Astrocyte (in vitro differentiated cells and primary cell): ENCODE measurements at places on chromosomes 4 and X.

GRCh38 chrX:13836575-13836974, 19.7 kb upstream of the GPM6B start:
- DNase-seq, result peak; percentile 41

GRCh38 chrX:9482408-9482807, 17.6 kb downstream of the TBL1X start:
- no peak for DNase-seq

GRCh38 chr4:40414673-40415072, 79.5 kb downstream of the CHRNA9 start:
- DNase-seq, result no peak

GRCh38 chr4:75046641-75047040, 113.7 kb downstream of the PARM1 start:
- DNase-seq, result no peak

- DNase-seq, result no peak
Observed at GRCh38 chr4:74638689-74639088, 155.6 kb downstream of the BTC start.

- no peak for DNase-seq
Observed at GRCh38 chr4:156241896-156242295, 288.2 kb upstream of the CTSO start.

DNA sequence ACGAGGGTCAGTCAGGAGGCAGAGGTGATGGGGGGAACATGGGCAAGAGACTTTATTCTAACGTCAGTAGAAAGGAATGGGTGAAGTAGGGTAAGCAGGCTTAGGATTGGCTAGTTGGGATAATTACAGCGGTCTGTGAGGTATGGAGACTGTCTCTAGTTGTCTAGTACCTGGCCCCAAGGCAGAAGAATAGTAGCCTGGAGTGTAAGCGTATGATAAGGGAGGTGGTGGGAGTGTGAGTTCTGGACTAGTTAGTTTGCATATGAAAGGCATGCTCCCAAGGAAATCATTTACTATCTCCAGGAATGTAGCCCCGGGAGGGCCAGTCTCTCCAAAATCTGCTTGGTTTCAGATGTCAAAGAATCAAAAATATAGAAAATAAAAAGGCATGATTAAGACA, 219.6 kb upstream of the ANXA3 start:
- no peak for DNase-seq

GRCh38 chrX:150954951-150955350, 28.2 kb upstream of the HMGB3 start:
- DNase-seq, result no peak

DNA sequence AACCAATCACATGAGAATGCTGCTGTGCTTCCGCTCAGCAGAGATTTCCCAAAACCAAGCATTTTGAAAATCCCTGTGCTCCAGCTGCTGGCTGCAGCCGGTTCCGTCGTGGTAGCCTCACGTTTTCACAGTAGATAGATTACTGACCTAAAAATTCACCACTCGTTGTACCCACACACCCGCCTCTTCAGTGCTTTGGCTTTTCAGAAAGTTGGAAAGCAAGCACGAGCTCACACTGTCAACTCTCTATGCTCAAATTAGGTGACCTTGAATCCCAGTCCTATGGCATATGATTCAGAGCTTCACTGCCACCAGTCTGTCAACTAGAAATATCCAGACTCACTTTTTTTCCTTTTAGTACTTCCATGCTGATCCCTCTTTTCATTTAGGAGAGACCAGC, 168.9 kb downstream of the DCTD start:
- DNase-seq, result no peak

GRCh38 chr4:18675586-18676525, 654.3 kb upstream of the LCORL start:
- no peak for DNase-seq

DNA sequence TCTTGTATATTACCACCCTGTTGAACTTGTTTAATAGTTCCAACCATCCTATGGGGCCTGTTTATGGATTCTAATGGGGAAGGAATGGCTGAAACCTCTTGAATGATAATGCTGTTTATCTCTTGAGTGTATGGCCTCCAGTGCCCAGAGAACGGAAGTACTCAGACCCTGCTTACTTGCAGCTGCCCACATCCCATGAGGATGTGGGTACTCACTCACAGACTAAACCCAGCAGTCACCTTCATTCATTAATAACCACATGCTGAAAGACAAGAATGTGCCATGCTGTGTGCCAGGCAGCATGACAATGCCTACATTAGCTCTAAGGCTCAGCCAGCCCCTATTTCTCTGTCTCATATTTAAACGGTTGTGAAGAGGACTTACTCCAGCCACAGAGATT, 5.9 kb upstream of the ARMCX5 start:
- no peak for DNase-seq

- peak; percentile 54 for DNase-seq
Observed at GRCh38 chr4:168167714-168168284, 75.5 kb downstream of the ANXA10 start.
